ENCODE measurements at places on chromosomes 7 and 10. TPM values are rescaled to one million over a fixed set of nuclear protein-coding genes. Genes with fewer than 3 reads are reported as not detected.

The PRKCQ gene
- 36.6 TPM for total RNA-seq

DNA sequence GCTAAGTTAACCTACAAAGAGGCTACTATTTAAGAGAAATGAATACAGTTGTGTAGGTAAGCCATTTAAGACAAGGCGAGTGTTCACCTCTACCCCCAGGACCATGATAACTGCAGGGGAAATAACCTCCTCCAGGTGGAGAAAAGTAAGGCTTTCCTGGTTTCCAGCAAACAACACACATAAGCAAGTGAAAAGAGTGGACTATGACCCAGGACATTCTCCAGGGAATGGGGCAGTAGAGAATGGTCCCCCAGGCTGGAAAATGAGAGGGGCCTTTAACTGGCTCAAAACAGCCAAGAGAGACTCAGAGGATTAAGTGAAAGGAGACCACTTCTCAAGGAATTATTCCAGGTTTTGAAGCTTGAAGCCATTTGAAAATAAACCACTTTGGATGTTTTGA lies 101.0 kb upstream of the GJD4 start:
- no peak for DNase-seq

- DNase-seq: no peak
Observed at GRCh38 chr10:17147884-17148489, 18.4 kb upstream of the CUBN start.

- no peak for DNase-seq
Observed at GRCh38 chr10:103502849-103503660, 9.6 kb downstream of the NEURL1 start.
